Activated CD8-positive, alpha-beta memory T cell treated with anti-CD3 and anti-CD28 coated beads, Interleukin-2, amount 10 ng/mL, durations not matched to agents 7 days and 5 days (primary cell): ENCODE measurements at places on chromosomes 4 and X.

GRCh38 chr4:14096396-14096965, 469.0 kb upstream of the BOD1L1 start:
- no peak for DNase-seq
- no peak overlapping the region for H3K4me3 ChIP-seq
- H3K27ac ChIP-seq: no peak overlapping the region
- H3K4me1 ChIP-seq: no peaks in the 10 kb centered on the region
- H3K36me3 ChIP-seq: no peaks in the 10 kb centered on the region
- no peaks in the 10 kb centered on the region for H3K27me3 ChIP-seq

DNA sequence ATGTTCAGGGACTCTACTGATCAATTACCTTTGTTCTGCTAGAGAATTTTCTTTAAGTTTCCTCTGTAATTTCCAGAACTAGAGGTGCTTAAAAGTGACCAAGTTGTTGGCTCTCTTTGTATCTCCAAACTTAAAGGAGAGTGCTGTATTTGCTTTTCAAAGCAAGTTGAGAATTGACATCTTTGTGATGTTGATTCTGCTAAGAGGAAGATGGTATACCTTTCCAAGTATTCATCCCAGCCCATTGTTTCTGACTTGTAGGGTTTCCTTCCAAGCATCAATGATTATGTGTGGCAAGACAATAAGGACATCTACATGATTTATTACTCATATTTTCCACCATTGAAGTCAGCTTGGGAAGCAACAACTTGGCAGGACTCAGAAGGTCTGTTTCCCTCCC, 190.6 kb downstream of the GC start:
- no peaks in the 10 kb centered on the region for H3K4me1 ChIP-seq
- H3K27me3 ChIP-seq: peaks cover 7% of the 10 kb centered on the region
- no peaks in the 10 kb centered on the region for H3K36me3 ChIP-seq
- no peak overlapping the region for H3K27ac ChIP-seq

DNA sequence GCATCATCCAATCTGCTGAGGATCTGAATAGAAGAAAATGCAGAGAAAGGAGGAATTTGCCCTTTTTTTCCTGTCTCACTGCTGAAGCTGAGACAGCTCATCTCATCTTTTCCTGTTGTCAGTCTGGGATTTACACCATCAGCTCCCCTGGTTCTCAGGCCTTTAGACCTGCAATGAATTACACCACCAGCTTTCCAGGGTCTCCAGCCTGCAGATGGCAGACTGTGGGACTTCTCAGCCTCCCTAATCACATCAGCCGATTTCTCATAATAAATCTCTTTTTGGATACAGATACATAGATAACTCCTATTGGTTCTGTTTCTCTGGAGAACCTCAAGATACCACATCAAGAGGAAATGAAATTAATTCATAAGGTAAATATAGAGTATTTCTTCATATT, 134.6 kb upstream of the MAB21L2 start:
- no peaks in the 10 kb centered on the region for H3K27me3 ChIP-seq
- no peaks in the 10 kb centered on the region for H3K4me1 ChIP-seq
- H3K27ac ChIP-seq: no peak overlapping the region
- H3K36me3 ChIP-seq: peaks cover 15% of the 10 kb centered on the region
- no peak overlapping the region for H3K4me3 ChIP-seq

DNA sequence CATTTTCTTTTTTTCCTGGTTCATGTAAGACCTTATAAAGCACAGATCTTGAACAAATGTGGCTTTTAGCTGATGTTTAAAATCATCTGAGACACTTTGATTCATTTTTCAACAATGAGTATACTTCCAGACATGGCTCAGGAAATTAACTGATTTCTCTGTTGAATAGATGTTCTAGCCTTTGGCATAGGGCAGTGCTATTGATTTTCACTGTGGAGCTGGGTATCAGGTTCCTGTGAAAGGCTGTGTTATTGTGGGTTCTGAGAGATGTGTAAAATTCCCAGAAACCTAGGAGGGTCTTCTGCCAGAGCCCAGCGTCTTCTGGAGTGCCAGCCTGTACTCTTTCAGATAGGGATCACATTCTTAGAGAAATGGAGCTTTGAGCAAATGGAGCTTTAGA, 278.9 kb downstream of the EPHA5 start:
- H3K36me3 ChIP-seq: no peaks in the 10 kb centered on the region
- H3K4me3 ChIP-seq: no peak overlapping the region
- H3K27me3 ChIP-seq: no peaks in the 10 kb centered on the region
